ENCODE measurements at places on chromosomes 2 and 18. TPM values are rescaled to one million over a fixed set of nuclear protein-coding genes. Genes with fewer than 3 reads are reported as not detected.

- DNase-seq, result peak; percentile 36
Observed at GRCh38 chr18:23495723-23496440, 7.4 kb upstream of the RMC1 start.

- DNase-seq, result no peak
Observed at GRCh38 chr2:239903803-239904202, 121.3 kb downstream of the NDUFA10 start.

LOXL3 gene
- 11.4 TPM for total RNA-seq

NAB1 gene
- total RNA-seq, result 2.1 TPM

DNA sequence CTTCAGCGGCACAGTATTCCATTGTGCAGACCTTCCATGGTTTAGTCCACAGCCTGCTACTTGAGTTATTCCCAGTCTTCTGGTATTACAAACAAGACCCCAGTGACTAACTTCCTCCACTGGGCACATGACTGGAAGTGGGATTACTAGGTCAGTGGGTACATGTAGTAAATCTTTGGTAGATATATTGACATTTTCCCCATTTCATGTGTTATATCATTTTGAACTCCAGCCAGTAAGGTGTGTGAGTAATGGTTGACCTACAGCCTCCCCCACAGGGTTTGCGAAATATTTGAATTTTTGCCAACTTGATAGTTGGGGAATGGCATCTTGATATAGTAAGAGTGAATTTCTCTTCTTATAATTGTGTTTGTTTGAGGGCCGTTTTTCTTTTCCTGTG, 58.8 kb downstream of the RNF144A start:
- no peak for DNase-seq

- peak; percentile 31 for DNase-seq
Observed at GRCh38 chr2:74364533-74365505, 15.3 kb downstream of the DCTN1 start.

RNF125 gene
- total RNA-seq, result 2.8 TPM

DNA sequence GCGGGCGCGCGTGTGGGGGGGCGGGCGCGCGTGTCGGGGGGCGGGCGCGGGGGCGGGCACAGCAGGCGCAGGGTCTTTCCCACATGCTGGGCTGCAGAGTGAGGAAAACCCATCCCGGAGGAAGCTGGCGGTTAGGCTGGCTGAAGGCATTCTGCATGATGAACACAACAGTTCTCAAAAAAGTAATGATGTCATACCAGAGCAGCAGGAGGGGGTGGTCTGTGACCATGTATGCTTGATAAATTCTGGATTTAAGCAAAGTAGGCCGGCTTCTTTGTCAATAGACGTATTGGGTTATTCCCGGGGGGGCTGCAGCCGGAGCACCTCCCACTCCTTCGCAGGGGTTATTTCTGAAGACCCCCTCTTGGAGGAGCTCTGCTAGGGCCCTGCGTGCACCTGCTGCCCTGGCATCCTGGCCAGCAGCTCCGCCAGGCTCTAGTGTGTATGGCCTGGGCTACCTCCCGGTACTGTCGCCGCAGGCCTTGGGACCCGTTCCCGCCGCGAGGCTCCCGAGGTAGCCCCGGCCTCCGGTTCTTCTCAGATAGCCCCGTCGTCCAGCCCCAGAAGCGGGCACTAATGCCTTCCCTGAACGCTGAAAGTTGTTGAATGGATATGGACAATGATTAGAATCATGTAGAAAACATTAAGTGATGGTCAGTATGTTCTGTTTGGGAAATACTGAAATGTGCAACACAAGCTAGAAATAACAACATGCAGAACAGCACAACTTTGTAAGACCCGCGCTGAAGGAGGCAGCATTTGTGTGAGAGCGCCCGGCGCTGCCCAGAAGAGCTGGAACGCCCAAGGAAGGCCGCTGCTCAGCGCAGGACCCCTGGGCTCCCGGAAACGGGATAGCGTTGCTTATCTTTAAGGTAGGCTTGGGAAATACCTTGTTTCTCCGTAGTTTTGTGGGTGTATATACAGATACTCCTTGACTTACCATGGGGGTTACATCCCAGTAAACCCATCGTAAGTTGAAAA, 101.4 kb upstream of the RAB6C start:
- peak; percentile 72 for DNase-seq

- no peak for DNase-seq
Observed at GRCh38 chr2:239258248-239258647, 142.6 kb downstream of the HDAC4 start.

CCDC121 gene
- total RNA-seq, result 2.9 TPM

- DNase-seq, result no peak
Observed at GRCh38 chr2:23433282-23433681, 48.3 kb downstream of the KLHL29 start.

DNA sequence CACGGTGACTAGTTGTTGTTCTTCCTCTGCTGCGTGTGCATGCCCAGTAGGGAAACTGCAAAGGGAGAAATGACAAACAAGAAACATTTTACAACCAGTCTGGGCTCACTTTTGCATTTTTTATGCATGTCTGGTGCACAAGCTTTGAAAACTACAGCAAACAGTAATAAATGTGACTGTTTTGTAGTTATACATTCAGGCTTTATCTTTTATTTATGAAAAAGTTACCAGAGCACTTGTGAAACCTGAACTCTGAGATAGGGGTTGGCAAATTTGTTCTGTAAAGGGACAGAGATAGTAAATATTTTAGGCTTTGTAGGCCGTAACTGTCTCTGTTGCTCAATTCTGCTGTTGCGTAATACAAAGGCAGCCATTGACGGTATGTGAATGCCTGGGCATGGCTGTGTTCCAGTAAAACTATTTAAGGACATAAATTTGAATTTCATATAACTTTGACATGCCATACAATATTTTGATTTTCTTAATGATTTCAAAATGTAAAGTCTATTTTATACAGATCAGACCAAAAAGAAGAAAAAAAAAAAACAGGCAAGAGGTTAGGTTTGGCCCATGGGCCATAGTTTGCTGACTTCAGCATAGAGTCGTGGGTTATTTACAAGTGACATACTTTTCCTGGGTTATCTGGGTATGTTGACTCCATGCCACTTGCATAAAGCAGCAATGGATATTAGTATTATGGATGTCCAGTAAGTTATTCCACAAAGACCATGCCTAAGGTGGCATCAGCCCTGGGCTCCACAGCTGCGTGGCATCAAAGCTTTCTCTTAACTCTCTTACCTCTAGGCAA, 53.6 kb upstream of the EML6 start:
- DNase-seq, result no peak

- DNase-seq, result no peak
Observed at GRCh38 chr18:13562494-13563029, 163.8 kb downstream of the FAM210A start.

CTAGE1 gene
- not detected for total RNA-seq

DNA sequence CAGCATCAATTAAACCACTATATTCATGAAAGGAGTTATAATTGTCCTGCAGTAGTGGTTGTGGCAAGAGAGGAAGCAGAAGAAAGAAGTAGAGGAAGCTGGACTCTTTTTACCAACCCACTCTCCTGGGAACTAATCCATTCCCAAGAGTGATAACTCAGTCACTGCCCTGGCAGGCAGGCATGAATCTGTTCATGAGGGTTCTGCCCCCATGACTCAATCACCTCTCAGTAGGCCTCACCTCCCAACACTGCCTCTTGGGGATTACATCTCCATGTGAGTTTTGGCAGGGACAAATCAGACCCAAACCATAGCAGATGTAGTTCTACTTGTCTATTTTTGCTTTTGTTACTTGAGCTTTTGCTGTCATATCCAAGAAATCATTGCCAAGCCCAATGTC, 232.7 kb upstream of the MAP2 start:
- no peak for DNase-seq

Measured in G401 (cell line).